ENCODE measurements at places on chromosomes 4 and X.

DNA sequence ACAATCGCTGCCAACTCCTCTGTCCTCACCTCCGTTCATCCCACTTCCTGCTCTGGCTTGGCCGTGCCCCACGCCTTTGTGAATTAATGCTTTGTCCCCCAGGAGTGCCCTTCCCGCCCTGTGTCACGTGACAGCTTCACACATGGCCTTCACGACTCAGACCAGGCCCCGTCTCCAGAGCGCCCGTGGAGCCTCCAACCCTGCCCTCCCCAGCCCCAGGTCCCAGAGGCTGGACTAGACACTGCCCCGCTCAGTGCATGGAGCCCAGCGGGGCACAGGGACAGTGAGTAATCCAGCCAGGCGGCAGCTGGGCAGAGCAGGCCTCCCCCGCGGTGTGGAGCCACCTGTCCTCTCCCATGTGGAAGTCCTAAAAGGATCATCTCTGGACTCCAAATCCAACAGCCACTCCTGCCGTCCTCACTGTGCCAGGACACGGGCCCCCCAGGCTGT lies 7.4 kb downstream of the ADRA2C start:
- DNase-seq: no peak

DNA sequence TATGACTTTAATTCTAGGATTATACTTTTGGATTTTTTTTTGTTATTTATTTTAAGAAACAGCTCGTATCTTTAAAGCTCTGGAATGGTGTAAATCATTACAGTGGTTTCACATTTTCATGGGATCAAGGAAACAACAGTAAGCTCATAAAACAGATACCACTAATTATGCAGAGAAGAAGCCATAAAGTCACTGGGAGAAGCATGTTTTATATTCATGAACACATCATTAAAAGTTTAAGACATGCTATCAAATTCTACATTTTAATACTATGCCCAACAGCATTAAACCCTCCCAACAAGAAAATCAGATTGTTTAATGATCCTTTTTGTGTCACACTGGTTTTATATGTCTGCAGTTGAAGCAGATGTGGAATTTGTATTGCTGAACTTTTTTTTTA lies 149.9 kb downstream of the FBXO8 start:
- DNase-seq: no peak

GRCh38 chr4:154088741-154089140 lies 299.9 kb upstream of the SFRP2 start:
- no peak for DNase-seq

DNA sequence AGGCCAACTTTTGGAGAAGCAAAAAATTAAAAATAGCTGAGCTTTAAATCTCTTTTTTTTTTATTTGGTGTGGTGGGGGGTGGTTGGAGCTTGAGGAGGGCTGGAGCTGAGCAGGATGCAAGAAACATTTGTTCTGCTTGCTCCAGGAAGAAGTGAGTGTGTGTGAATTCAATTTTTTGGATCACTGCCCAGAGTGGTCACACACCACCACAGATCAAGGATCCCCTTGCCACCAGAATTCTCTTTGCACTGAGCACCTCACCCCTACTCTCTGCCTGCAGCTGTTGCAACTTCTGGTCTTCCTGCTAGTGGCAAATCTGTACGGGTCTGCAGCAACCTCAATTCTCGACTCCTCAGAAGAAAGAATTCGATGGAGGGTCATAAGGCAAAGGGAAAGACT lies 19.9 kb upstream of the PLP1 start:
- DNase-seq: no peak

DNA sequence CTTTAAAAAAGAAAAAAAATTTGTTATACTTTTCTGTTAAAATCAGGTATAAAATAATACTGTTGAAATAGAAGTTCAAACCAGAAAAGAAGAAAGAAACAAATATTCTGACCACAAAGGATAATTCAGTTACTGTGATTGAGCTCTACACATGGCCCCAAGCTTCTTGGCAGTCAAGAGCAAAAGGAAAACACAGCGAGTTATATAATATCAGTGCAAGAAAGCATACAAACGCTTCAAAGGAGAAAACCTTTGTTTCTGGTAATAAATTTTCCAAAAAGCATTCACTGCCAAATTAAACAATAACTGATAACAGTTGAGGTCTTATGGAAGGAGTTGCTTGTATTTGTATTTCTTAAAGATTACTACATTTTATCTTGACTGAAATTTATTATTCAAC lies 40.5 kb upstream of the EDNRA start:
- no peak for DNase-seq

- peak; percentile 19 for DNase-seq
Observed at GRCh38 chr4:1010395-1011021, 918 bp upstream of the FGFRL1 start.

- DNase-seq: no peak
Observed at GRCh38 chr4:70915036-70915815, 13.1 kb downstream of the MOB1B start.

GRCh38 chrX:87732133-87732532 lies 214.5 kb downstream of the KLHL4 start:
- no peak for DNase-seq

DNA sequence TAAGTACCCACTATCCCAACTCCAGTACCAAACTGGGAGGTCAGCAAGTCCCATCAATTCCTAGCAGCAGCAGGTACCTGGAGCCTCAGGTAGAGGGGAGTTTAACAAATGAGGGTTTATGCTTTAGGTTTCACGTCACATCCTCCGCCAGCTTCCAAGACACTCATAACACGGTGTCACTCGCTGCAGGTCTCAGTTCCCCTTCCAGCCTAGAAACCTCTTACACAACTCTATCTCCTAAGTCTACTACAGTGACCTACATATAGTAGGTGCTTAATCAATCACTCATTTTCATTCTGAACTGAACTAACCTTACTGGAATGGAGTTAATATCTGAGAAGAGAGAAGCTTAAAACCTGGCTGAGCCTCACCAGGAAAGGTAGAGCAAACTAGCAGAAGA lies 96.0 kb downstream of the EFHC2 start:
- DNase-seq: no peak

DNA sequence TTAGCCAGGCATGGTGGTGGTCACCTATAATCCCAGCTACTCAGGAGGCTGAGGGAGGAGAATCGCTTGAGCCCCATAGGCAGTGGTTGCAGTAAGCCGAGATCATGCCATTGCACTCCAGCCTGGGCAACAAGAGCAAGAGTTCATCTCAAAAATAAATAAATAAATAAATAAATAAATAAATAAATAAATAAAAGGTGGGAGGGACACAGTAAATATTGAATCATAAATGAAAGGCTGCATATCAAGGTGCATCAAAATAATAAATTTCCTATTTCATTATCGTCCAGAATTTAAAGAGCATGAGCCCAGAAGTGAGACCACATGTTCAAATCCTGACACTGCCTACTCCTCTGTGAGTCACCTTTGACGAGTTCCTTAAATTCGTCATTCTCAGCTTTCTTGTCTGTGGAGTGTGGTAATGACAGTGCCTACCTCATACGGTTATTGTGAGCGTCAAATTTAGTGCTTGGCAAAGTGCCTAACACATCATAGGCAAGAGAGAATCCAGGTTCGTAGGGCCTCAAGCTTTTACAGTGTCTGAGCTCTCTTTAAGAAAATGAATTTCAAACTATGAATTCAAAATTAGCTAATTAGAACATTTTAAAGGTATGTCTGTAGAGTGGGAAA lies 49.9 kb downstream of the IL15 start:
- no peak for DNase-seq

DNA sequence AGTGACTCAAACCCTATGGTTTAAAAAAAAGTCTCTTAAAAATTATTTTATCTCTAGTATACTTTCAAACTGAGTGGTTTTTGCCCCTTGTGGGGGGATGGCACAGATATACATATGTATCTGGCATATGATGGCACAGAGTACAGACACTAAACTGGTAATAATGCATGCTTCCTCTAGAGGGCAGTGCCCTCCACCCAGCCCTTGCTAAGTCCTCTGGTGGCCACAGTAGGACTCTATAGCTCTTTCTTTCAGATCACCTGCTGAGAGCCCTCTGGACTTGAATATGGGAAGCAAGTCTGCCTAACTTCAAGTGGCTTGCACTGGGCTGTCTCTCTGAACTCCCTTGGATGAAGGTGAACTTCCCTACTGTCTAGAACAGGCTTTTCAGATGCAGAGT lies 66.3 kb downstream of the TSPAN7 start:
- DNase-seq: no peak

- no peak for DNase-seq
Observed at GRCh38 chr4:119861731-119862130, 204.9 kb downstream of the MAD2L1 start.

DNA sequence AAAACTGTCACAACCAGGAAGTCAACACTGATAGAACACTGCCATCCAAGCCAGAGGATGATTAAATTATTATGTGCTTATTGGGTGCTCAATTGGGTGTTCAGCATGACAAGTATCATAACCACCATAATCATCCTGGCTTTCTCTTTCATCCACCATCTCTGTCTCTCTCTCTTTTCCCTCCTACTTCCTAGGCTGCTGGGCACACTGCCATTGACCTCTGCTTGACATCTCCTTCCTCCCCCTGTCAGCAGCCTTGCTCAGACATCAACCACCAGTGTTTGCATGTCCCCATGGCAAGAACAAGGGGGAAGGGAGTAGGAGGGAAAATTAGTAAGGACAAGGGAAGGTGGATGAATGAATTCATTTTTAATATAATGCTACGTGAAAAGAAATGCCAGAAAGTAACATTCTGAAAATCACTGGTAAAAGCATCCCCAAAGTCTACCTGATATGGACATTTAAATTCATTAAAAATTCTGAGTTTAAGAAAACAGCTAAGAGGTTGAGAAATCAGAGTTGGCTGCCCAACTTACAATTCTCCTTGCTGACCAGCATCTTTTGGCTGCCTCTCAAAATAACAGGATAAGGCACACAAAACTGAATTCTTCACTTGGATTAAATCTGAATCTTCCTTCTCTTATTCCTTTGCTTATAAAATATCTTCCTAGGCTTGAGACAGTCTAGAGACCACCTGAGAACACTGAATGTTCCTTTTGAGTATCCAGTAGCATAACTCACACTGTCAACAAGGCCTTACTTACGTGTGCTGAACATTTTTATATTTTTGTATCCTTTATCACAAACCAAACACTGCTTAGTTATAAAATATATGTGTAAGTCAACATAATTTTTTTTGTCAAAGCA lies 48.5 kb downstream of the SNCA start:
- no peak for DNase-seq

- DNase-seq: no peak
Observed at GRCh38 chr4:113835005-113835404, 73.5 kb upstream of the CAMK2D start.

- no peak for DNase-seq
Observed at GRCh38 chr4:38099908-38100407, 139.8 kb downstream of the PTTG2 start.

DNA sequence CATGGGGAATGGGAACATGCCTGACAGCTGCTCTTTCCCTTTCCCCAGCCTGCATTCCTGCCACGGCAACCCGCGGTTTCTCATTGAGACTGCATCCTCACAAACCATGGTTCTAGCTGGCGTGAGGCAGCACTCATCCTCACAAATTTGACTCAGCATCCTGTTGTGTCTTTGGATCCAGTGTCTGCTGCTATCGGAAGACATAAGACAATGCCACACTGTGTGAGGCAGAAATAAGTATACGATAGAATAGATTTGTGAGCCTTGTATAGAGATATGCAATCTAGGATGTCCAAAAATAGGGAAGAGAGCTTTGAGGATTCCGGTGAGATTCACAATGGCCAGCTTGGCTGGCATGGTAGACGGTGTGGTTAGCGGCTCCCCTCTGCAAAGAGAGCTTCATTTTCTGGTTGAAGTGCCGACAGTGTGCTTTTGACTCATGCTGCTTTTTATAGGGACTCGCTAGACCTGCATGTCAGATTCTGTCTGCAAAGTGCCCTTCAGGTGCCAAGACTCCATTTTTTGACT lies 161.3 kb upstream of the PSAPL1 start:
- DNase-seq: no peak

GRCh38 chr4:136900696-136901095 lies 631.6 kb downstream of the PCDH18 start:
- DNase-seq: no peak

GRCh38 chr4:48138936-48139335 lies 4.9 kb upstream of the TXK start:
- DNase-seq: no peak

- DNase-seq: no peak
Observed at GRCh38 chr4:53037892-53038291, 175.8 kb downstream of the RASL11B start.

DNA sequence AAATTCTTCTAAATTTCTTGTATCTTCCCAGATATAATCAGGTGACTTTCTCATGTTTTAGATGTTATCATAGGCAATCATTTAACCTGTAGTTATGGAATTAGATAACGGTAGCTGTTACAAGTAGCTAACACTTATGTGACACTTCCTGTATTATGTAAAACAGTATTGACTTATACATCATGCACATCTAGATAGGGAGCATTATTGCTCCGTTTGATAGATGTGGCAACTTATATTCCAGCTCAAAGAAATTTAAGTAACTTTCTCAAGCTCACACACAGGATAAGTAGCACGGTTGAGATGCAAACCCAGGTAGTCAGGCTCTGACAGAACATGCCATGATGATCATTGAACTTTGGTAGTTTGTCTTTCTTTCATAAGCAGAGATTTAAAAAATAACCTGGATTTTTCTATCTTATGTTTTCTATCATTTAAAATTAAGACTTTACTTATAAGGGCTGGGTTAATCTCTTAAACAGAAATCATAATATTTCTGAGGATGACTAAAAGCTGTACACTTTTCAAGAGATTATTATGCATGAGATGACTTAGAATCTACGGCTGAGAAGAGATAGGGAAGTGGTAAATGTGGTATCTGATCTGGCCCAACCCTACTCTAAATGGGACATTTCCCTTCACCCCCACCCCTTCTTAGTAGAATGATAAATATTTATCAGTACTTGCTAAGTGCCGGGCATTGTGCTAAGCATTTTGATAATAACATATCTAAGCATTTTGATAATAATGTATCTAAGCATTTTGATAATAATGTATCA lies 69.1 kb upstream of the HPGD start:
- no peak for DNase-seq

DNA sequence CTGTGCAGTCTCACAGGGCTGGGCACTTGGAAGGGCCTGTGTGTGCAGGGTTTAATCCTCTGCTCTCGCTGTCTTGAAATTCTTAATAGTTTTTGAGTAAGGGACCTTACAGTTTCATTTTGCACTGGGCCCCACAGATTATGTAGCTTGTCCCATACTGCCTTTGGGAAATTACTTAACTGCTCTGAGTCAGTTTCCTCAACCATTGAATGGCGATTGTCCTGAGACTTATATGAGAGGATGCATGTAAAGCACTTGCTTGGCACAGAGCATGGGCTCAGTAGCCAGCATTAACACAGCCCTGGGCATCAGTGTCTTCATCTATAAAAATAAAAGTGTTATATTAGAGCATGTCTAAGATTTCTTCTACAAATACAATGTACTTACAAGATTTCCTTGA lies 55.8 kb downstream of the CLCN5 start:
- DNase-seq: no peak

DNA sequence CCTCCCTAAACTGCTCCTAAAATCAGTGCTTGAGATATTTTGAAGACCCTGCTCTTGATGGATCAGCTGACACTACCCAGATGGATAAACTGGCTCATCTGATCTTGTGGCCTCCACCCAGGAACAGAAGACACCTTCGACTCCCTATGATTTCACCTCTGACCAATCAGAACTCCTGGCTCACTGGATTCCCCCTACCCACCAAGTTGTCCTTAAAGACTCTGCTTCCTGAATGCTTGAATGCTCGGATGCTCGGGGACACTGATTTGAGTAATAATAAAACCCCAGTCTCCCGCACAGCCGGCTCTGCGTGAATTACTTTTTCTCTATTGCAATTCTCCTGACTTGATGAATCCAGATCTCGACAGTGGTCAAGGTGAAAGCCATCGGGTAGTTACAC lies 12.0 kb upstream of the RPS3A start:
- DNase-seq: no peak

Measured in anterior cingulate cortex (tissue), 58 donors.